ENCODE measurements at places on chromosomes 1 and 21. TPM values are rescaled to one million over a fixed set of nuclear protein-coding genes. Genes with fewer than 3 reads are reported as not detected.
A peak's percentile ranks its signal among the peaks of the same experiment; 100 is the strongest.

The S100A7 gene
- not detected for total RNA-seq

The CDC42SE1 gene
- total RNA-seq = 35.2 TPM

DNA sequence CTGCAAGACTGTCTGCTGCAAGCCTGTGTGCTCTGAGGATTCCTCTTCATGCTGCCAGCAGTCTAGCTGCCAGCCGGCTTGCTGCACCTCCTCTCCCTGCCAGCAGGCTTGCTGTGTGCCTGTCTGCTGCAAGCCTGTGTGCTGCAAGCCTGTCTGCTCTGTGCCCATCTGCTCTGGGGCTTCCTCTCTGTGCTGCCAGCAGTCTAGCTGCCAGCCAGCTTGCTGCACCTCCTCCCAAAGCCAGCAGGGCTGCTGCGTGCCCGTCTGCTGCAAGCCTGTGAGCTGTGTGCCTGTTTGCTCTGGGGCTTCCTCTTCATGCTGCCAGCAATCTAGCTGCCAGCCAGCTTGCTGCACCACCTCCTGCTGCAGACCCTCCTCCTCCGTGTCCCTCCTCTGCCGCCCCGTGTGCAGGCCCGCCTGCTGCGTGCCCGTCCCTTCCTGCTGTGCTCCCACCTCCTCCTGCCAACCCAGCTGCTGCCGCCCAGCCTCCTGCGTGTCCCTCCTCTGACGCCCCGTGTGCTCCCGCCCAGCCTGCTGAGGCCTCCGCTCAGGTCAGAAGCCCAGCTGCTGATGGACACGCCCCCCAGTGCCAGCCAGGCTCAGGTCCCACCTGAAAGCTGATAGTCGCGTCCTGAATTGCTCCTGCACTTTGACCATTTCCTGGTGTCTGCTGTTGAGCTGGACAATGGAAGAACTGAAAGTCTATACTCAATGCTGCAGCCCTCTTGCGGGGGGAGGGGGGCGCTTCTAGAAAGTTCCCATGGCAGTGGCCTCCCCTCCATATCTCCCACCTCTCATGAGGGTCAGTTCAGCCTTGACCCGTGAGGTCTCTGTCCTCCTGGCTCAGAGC lies 1.2 kb downstream of the KRTAP10-4 start:
- peak; percentile 2 for DNase-seq

DNA sequence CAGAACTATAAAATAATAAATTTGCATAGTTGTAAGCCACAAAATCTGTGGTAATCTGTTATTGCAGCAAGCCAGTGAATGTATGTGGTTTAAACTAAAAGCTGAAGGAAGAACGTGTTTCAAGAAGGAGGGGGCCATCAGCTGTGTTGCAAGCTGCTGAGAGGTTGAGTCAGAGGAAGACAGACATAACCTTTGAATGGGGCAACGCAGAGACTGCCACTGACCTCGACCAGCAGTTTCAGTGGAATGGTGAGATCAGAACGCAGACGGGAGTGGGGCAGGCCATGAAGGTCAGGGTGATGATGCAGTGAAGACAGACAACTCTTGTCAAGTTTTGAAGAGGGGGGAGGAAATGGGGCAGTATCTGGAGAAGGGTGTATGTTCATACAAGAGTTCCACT lies 23.2 kb upstream of the QSOX1 start:
- DNase-seq = no peak

DNA sequence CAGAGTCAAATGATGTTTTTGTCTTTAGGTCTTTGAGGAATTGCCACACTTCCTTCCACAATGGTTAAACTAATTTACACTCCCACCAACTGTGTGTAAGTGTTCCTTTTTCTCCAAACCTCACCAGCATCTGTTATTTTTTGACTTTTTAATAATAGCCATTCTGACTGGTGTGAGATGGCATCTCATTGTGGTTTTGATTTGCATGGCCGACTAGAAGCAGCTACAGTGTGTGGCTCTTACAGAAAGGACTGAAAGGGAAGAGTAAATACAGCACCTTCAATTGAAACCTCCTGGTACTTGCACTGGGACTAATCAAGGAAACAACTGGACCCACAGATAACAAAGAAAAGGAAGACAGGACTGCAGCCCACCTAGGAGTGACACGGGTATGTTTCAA lies 668.0 kb upstream of the RGS18 start:
- DNase-seq = no peak

DNA sequence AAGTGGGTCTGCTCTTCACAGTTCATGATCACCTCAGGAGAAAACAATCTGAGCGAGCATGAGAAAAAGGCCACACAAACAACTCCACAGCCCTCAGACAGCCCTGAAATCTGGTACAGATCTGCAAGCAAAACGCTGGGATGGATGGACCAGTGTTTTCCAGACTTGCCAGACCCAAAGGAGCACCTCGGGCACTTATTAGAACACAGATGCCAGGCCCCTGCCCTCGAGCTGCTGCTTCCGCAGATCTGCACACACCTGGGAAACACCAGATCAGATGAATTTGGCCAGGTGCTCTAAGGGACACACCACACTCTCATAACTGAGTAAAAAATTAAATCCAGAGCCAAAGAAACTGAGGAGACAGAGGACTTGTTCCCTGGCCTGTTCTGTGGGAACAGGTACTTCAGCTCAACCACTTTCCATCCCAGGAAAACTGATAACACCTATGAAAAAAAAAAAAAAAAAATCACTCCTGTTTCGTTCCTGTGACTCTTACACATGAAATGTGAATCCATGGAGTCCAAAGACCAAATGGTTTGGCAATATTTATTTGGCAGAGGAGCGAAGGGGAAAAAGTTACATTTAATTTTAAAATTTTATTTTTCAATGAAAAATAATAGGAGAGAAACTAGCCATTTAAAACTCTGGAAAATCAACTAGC lies 202.9 kb upstream of the ESRRG start:
- no peak for DNase-seq

Data from HT-29 (cell line).